Activated effector memory CD4-positive, alpha-beta T cell treated with Interleukin-2 at 50 U/mL for 16 hours (primary cell): ENCODE measurements at places on chromosomes 7 and 10.

- no peak for DNase-seq
Observed at GRCh38 chr7:123122916-123123315, 76.9 kb downstream of the SLC13A1 start.

DNA sequence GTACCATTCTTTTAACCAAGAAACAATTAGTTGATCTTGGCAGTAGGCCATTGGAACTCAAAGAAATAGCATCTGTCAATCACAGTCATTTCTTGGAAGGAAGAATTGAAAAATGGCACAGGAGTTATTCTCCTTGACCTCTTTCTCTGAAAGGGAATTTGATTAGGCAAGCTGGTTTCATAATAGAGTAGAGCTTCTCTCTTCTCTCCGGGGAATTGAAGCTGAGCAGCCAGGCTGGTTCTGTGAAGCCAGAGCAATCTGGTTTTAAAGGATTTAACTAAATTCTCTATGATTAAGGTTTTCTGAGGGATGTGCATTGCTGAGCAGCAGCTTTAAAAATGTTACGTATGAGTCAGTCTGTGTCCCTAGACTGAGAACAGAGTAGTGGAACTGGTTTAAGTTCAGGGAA is 70.2 kb downstream of the AHCYL2 start:
- DNase-seq = no peak

DNA sequence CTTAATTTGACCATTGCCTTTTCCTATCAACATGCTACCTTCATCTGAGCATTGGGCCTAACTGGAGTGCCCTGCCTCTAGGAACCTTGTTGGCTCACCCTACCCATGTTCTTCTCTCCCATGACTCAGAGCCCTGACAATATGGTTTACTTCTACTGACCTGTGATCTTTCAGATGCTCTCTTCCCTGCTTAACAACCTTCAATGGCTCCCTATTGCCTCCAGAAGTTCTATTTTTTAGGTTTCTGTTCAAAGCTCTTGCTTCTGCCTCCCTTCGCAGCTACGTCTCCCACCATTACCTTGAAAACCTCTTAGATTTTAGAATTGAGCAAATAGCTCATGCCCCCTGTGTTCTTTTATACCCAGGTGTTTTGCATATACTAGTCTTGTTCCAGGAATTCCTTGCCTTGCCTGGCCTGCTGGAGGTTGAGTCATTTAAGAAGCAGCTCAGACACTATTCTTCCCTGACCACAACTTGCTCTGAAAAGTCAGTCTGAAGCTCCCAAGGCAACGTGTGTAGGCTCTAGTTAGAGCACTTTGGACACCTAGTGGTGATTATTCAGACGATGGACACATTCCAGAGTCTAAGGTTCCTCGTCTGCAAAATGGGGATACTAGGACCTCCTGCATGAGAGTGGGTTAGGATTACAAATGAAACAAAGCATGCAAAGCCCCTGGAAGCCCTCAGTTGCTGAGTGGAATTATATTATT is 64.4 kb upstream of the EMX2 start:
- DNase-seq = no peak

GRCh38 chr7:155530601-155531000 is 15.8 kb downstream of the CNPY1 start:
- DNase-seq = no peak

- no peak for DNase-seq
Observed at GRCh38 chr10:1567742-1568495, 169.4 kb downstream of the ADARB2 start.

- DNase-seq = no peak
Observed at GRCh38 chr7:156473476-156474240, 166.9 kb upstream of the RNF32 start.

DNA sequence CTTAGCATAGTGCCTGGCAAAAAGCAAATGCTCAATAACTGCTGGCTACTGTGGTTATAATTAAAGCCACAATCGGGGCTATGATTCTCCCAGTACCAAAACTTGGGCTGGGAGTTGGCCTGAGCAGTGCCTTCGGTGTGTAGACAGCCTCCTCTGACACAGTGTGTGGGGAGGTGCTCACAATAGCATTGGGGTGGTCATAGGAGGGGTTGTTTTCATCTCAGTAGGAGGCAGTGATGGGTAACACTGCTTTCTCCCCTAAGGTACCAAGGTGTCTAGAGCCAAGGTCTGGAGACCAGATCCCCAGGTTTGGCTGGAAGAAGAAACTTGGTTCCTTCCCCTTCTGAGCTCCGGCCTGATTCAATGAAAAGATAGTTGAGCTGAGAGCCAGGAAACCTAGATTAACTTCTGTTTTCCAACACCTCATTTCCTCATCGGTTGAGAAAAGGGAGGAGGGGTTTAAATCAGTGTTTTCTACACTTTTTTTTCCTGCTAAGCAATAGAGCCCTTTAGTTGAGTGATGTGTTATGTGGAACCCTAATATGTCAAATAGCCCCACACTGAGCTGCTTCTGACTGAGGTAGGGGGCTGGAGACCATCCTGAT is 68.2 kb downstream of the LRMDA start:
- no peak for DNase-seq

DNA sequence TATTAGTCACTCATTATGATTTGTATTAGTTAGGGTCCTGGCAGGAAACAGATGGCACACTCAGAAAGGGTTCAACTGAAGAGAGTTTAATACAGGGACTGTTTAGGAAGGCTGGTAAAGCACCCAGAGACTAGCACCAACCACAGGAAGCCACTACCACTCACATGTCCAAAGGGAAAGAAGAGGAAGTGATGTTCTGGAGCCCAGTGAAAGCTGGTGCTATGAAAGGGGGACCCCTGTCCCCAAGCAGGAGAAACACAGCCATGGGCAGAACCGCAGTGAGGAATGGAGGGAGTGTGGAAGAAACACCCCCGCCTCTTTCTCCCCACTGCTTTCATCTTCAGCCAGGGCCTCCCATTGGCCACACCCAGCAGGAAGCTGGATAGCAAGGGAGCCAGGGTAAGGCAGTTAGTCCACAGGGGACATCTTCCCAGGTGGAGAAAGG is 3.2 kb upstream of the VSIR start:
- no peak for DNase-seq

GRCh38 chr10:52442576-52442975 is 128.5 kb downstream of the DKK1 start:
- DNase-seq = no peak

- no peak for DNase-seq
Observed at GRCh38 chr7:16708980-16709379, 44.6 kb upstream of the TSPAN13 start.

DNA sequence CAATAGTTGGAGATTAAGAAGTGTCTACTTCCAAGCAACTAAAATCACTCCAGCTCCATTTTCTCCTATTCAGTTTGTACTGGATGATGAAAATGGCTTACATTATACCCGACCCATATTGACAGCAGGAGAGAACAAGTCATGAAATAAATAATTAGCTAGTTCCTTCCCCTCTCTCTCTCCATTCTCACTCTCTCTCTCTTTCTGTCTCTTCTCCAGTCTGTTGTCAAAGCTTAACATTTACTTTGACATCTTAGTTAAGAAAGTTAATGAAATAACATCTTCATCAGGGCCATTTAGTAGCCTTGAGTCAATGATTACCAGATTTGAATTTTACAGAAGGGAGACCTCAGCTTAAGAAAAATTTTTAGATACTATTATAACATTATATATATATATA is 138.5 kb downstream of the ARID5B start:
- no peak for DNase-seq

- DNase-seq = no peak
Observed at GRCh38 chr7:27962273-27962672, 218.3 kb downstream of the JAZF1 start.

DNA sequence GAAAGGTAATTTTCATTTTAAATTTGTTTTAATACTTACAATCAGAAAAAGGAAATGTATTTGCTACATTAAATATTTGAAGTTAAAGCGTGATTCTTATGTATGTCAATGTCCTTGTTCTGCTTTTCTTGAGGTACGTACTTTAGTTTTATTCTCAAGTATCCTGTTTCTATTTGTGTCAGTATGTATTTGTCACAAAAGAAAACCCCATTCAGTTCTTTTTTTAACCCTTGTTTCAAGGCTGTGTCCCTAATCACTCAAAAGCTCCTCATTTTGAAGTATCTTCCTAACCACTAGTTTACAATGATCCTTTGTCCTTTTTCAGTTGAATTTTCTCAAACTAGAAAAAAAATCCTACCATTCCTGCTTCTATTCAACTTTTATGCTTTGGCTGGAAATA is 25.2 kb downstream of the NHLRC2 start:
- DNase-seq = no peak

DNA sequence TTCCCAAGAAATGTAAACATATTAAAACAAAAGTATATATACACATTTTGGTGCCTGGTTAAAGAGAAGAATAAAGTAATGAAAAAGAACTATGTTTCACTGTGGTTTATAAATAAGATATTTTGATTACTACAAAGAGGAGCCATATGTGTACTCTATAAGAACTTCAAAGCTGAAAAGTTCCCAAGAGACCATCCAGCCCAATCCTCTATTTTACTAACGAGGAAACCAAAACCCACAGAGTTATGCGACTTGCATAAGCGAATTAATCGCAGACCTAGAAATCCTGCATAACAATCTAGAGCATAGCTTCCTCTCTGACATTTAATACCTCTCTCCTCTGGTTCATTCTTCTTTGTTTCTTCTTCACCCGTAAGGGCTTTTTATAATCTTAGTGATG is 937.1 kb downstream of the CNTNAP2 start:
- DNase-seq = no peak

DNA sequence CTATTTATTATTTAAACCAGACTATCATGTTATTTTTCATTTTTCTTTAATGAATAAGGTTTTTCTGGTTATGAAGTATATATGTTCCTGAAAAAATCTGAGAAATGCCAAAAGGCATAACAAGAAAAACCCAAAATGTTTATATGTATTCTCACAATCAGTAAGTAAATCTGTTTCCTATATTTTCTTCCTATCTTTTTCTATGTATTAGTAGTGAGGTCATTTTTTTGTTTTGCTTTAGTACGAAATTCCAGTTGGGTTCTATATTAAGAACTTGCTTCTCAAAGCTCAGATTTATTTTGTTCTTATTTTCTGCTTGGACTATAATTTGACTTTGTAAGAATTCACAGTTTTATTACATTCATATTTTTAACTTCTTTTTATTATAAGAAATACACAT is 287.5 kb upstream of the NFE2L3 start:
- DNase-seq = no peak

- no peak for DNase-seq
Observed at GRCh38 chr7:13921062-13921461, 68.4 kb downstream of the ETV1 start.

DNA sequence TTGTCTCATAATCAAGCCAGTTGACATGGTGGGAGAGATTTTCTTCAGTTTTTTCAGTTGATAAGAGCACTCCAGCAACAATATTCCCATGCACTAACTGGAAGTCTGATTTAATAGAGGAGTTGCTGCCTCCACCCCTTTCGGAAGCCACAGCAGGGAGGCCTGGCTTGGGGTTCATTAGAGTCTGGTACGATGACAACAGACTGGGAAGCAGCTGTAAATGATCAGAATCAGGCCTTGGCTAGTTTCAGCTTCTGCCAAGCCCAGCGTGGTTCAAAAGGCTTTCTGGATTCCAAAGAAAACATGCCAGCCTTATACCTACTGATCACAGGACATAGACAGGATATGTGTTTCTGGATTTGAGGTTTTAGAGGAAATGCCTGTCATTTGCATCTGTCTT is 274.0 kb downstream of the CSTF2T start:
- no peak for DNase-seq

- no peak for DNase-seq
Observed at GRCh38 chr10:60222047-60222446, 167.6 kb downstream of the ANK3 start.

DNA sequence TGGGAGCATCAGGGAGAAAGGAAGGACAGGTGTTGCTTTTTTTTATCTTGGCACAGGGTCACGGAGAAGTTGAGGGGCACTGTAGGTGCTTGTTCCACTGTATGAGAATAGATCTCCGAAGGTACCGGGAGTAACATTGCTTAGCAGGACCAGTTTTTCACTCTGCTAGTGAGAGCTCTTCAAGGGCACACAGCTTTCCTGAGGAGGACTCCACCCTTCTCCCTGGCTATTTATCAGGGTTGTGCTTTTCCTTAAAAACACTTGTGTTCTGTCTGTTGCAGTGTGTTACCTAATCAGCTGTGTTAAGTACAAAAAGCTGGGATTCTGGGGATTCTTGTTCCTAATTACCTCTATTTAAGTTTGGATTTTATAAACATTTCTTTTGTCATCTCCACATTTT is 160.5 kb downstream of the SND1 start:
- DNase-seq = no peak
